ENCODE measurements at places on chromosomes 1 and 21. TPM values are rescaled to one million over a fixed set of nuclear protein-coding genes. Genes with fewer than 3 reads are reported as not detected.

SH2D1B gene
- not detected for total RNA-seq

FMN2 gene
- total RNA-seq: 21.0 TPM

IVL gene
- total RNA-seq: not detected

CLIC6 gene
- not detected for total RNA-seq

CRNN gene
- total RNA-seq: not detected

DIO1 gene
- not detected for total RNA-seq

ZNF593OS gene
- not detected for total RNA-seq

SLC45A3 gene
- 4.3 TPM for total RNA-seq

UBL4B gene
- not detected for total RNA-seq

TDRD5 gene
- not detected for total RNA-seq

MATN1 gene
- not detected for total RNA-seq

All from smooth muscle cell of the pulmonary artery (primary cell).